CMK (cell line): ENCODE measurements at places on chromosomes 7 and 10.

DNA sequence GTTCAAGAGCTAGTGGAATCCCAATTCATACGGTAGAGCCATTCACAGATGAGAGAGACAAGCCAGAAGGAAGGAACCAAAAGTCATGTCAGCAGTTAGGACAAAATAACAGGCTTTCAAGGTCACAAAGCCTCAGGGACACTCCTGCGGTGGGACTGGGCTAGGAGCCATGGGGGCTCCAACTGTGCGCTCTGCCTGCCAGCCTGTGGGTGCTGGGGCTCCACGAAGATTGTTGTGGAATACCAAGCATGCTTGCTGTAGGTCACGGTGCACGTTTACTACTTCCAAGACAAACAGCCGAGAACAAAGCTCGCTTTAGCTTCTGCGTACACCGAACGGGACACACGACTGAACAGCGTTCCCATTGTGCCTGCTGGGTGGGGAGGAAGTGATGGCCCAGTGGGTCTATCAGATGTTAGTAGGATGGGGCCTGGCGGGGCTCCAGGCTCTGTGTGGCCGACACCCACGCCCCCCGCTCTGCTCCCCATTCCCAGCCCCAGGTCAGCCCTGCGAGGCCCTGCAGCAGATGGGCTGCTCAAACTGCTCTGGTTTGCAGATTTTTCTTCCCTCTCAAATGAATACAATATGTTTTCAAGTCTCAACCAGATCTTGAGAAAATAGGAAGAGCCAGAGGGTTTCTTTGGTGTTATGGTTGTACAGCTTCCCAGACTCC lies 158.9 kb downstream of the EGFR start:
- no peak for DNase-seq

DNA sequence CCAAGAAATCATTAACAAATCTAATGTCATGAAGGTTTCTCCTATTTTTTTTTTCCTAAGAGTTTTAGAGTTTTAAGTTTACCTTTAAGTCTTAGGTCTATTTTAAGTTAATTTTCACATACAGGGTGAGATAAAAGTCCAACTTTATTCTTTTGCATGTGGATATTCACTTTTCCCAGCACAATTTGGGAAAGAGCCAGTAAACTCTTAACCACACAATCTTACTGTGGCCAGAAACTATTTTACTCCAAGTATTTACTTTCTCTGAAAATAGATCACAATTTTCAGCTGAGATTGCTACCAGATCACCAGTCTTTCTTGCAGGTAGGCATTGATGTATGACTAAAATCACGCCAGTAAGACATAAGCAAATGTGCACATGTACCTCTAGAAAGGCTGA lies 728.5 kb downstream of the TNS3 start:
- DNase-seq = no peak

GRCh38 chr7:42029405-42029804 lies 207.6 kb downstream of the GLI3 start:
- DNase-seq = no peak

DNA sequence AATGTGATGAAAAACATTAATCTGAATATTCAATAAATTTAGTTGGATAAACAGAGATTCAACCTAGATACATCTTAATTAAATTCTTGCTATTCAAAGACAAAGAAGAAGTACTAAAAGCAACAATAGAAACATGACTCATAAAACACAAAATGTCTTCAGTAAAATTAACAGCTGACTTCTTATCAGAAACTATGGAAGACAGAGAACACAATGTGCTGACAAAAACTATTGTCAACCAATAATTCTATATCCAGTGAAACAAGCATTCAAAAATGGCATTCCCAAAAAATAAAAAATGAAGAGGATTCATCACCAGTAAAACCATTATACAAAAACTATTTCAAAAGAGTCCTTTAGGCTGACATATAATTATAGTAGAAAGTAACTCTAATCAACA lies 400.5 kb upstream of the SORCS1 start:
- DNase-seq = no peak

GRCh38 chr7:40986351-40986873 lies 716.5 kb downstream of the INHBA start:
- no peak for DNase-seq

DNA sequence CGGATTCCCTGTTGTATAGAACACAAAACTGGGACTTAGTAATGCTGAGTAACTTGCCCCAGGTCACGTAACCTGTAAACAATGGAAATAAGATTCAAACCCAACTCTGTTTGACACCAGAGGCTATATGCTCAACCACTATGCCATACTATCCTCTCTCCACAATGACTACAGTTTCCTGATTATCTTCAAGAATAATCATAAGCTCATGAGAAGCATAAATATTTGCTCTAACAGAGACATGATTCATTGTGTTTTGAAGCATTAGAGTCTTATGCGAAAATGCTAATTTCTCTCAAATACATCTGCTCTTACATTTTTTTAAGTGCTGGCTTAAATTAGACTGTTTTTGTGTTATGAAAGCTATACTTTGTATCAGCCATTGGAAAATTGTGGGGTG lies 241.3 kb downstream of the LHFPL3 start:
- no peak for DNase-seq

GRCh38 chr10:10418387-10418786 lies 599.3 kb upstream of the CELF2 start:
- DNase-seq = no peak

- DNase-seq = no peak
Measured at GRCh38 chr7:36871863-36872262, 147.6 kb upstream of the AOAH start.

GRCh38 chr7:151291206-151291605 lies 42.7 kb upstream of the SMARCD3 start:
- DNase-seq = no peak

DNA sequence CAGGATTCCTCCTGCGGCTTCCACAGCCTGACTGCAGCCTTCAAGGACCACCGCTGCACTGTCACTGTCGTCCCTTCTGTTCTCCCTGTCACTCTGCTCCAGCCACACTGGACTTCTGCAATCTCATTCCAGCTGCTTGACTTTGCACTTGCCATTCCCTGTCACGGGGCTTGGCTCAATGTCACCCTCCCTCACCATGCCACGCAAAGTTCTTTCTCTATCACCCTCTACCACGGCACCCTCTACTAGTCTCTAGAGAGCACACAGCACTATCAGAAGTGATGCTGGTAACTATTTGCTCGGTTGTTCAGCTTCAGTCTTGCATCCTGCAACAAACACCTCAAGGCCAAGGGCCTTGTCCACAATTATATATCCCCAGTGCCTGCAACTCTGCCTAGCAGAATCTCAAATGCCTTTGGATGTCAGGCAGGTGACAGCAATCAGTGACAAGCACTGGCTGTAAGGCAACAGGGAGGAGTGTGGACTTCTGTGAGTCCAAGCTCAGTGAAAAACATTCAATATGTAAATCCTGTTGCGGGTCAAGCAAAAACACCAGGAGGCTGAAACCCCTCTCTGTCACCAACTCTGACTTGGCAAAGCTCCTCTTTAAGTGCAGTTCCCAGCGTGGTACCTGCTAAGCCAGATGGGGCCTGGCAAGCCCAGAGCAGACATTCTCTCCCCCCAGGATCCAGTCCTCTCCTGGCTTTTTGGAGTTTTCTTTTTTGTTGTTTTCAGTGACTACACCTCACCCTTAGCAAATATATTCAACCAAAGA lies 259.9 kb downstream of the FGFR2 start:
- DNase-seq = no peak

DNA sequence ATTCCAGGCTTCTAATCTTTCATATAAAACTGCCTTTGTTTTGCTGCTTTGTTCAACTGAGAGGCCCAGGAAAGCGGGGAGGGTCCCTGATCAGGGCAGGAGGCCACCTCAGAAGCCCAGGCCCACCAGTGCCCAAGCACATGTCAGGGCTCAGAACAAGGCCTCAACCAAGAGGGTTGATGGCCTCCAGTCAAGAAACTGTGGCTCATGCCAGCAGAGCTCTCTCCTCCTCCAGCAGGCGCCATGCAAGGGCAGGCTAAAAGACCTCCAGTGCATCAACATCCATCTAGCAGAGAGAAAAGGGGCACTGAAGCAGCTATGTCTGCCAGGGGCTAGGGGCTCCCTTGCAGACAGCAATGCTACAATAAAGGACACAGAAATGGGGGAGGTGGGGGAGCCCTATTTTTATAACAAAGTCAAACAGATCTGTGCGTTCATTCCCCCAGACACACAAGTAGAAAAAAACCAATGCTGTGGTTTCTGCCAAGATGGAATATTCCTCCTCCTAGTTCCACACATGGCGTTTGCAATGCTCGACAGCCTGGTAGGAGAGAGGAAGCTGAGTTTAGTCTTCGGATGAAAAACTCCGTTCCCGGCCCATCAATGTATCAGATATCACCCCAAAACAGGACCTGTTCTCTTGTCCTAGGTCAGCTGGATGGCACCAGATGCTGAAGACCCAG lies 34.0 kb downstream of the PSAP start:
- no peak for DNase-seq

DNA sequence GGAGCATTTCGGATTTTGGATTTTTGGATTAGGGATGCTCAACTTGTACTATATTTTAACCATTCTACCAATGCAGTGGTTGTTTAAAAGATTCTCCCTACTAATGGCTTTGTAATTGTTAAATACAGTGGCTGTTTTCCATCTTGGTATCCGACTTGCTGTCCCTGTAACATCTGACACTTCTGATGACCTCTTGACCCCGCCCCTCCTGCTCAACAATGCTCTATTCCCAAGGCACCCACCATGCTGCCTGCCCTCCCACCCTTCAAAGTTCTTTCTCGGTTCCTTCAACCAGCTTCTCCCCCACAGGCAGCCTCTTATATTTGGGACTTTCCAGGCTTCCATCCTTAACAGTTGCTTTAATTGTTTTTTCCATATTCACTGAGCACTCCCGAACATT lies 2.0 kb downstream of the PRTFDC1 start:
- DNase-seq = no peak

DNA sequence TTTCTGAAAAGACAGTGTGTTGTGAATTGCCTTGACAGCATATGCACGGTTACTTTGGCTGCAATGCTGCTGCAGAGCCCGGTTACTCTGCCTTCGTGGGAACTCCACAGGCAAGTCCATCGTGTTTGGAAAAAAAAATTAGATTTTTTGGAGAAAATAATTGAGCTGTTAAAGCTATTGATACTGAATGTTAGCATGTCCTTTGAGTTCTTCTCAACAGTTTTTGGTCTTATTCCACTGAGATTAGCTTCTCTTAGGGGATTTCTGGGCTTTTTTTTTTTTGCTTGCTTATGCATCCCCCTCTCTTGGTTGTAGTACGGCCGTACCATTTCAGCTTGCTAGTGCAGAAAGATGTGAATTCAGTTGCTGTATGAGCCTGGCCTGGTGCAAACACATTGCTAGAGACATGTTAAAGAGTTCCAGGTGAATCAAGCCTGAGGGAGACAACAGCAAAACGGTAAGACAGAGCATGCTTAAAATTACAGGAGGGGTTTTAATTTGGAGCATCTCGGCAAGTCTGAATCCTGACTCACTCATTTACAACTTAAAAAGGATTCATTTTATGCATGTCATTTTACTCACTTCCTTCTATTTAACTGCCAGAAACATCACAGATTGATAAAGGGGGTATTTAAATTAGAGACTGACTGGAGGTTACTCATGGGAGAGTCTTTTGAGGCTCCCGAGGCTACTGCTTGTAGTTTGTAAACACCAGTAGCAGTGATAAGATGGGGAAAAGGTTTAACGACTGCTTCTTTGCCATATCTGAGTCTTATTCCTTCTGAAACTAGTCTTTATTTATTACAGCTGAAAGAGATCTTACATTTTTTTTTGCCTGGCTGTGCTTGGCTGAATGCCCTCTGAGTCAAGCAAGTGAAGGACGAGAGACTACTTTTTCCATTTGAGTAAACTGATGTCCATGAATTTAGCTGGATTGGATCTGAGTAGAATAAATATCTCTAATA lies 113.7 kb downstream of the CDK14 start:
- no peak for DNase-seq

- DNase-seq = no peak
Measured at GRCh38 chr10:29472301-29473086, 162.3 kb downstream of the SVIL start.

DNA sequence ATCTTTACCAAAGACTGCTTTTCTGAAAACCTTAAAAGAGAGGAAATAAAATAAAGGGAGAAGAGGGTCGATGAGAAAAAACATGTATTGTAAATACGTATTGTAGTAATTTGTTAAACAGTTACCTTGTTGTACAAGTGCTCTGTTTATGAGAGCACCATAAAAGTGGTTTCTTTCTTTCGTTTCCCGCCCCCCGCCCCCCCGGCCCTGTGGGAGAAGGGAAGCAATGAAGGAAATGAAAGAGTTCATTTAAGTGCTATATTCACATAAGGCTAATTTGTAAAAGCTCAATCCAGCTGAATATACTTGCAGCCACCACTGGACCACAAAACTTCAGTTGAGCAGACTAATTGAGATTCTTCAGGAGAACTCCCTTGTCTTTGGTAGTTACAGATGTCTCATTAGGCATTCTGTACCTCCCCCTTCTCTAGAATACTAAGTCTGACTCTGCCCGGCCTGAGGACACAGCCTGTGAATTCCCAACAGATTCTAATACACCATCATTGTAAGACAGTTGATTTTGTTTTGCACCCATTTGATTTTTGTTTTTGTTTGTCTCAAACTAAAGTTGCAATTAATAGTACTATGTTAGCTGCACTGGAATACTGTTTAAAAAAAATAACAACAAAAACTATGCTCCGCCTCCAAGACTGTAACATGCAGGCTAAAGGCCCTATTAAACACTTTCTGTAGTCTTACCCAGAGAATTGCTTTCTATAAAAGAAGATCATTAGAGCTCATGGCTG lies 124.9 kb downstream of the ARHGAP12 start:
- no peak for DNase-seq

- DNase-seq = peak; percentile 76
Measured at GRCh38 chr10:97714401-97715258, 1.1 kb downstream of the MARVELD1 start.

DNA sequence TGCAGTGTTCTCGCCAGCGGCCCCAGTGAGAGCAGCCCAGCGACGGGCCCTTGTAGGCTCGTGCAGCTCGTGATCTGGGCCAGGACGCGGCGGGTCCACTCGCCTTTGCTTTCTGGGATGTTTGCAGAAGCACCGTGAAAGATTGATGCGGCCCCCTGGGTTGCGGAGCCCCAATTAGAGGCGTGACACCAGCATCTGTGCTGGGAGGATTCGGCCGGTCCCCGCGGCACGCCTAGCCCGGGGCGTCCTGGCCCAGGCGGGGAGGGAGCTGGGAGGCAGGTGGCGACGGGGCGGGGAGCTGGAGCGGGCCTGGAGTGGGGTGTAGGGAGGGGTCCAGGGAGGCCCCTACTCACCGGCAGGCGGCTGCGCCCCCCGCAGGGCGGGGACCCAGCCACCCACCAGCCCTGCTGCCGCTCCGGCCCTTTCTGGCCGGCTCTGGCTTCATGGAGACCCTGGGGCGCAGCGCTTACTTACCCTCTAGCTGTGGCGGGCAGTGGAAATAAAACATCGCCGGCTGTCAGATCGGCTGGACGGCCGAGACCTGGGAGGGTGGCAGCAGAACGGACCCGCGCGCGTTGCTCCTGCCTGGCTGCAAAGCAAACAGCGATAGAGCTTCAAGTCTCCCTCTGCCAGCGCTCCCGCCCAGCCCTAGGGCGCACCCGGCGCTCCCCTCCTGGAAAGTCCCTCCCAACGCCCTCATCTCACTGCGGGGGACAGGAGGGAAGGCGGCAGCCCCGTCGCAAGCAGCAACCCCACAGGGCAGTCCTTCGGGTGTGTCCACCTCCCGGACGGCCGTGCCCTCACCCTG lies 752 bp downstream of the DRGX start:
- DNase-seq = no peak

GRCh38 chr10:60394446-60394845 lies 4.8 kb upstream of the ANK3 start:
- DNase-seq = no peak
